ENCODE measurements at places on chromosomes 16 and 17.
A peak's percentile ranks its signal among the peaks of the same experiment; 100 is the strongest.

GRCh38 chr17:41540921-41541625 lies 13.0 kb upstream of the KRT19 start:
- no peak for DNase-seq

GRCh38 chr16:74562117-74562516 lies 44.8 kb downstream of the GLG1 start:
- no peak for DNase-seq

DNA sequence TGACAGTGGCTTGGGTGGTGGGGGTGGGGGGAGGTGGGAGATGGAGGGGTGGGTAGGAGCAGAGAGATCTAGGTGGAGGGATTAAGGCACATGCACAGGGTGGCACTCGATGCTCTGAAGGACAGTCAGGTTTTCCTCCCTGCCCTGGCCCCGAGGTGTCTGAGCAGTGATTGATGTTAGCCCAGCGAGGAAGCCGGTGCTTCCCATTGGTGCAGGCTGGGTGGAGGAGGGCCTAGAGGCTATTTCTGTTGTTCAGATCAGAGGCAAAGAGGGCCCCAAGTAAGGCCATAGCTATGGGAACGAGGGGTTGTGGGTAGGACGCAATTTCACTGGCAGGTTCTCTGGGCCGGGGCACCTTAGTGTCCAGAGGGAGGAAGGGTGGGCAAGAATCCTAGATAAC lies 23.1 kb downstream of the CACNA1G start:
- no peak for DNase-seq

DNA sequence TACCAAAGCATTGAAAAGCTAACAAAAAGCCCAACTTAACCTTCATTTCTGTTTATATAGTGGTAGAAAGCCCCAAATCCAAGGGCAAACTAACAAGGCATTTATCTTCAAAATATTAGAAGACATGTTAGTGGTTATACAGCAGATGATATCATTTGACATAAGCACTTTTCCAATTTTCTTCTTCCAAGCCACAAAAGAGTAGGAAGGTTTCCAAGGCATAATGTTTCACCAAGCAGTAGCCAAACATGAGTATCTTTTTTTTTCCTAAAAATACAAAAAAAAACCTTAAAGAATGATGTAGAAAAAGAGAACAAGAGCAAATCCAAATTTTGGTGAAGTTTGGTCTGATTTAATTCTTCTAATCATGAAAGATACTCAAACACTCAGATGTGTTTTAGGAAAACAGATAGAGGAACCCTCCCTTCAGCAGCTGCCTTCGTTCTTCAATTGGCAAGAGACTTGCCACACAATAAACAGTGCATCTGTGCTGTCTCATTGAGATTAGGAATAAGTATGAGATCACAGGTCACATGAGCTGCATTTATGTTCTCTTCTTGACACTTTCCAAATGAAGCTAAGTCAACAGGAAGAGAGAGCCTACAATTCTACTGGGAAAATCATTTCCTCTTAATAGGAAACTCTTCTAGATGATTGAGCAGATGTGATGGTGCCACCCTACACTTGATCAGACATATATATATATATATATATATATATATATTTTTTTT lies 106.7 kb downstream of the TTC19 start:
- no peak for DNase-seq

DNA sequence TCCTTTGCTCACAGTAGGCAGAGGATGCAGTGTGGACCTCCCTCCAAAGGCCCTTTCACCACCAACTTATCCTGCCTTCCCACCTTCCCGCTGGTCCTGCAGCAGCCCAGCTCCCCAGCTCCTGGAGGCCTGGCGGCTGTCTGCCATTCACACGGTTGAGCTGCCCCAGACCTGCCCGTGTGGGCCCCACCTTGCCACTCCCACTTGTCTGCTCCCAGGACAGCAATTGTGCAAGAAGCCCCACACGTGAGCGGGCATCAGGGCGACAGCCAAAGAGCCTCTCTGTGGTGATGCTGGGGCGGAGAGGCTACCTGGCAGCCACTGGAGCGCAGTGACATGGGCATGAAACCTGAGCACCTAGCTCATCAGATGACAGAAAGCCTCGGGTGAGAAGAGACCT lies 248.6 kb upstream of the MAF start:
- no peak for DNase-seq

DNA sequence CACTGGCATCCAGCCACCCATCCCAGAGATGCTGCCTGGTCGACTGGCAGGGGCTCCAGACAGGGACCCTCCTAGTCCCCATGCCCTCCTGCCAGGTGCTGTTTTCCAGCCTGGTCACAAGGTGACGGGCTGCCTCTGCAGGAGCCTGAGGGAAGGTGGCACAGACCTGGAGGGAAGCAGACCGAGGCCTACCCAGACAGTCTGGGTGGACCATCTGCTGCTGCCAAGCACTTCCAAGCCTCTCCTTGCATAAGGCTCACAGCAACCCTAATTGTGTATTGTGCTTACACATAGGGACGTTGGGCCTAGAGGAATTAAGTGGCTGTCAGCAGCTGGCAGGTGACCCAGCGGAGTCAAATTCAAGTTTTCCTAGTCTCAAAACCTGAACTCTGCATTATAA lies 90.1 kb upstream of the KCNJ18 start:
- DNase-seq: no peak

DNA sequence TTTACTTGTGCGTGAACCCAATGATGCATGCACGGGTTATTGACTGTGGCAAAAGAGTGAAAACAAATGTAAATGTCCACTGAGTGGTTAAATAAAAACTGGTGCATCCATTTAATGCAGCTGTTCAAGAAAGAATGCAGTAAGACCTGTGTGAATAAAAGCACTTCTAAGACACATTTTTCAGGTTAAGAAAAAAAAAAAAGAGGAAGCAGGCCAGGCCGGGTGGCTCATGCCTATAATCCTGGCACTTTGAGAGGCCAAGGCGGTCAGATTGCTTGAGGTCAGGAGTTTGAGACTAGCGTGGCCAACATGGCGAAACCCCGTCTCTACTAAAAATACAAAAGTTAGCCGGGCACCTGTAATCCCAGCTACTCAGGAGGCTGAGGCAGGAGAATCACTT lies 11.8 kb downstream of the CNGB1 start:
- DNase-seq: no peak

GRCh38 chr17:9468532-9468931 lies 107.1 kb downstream of the STX8 start:
- no peak for DNase-seq

DNA sequence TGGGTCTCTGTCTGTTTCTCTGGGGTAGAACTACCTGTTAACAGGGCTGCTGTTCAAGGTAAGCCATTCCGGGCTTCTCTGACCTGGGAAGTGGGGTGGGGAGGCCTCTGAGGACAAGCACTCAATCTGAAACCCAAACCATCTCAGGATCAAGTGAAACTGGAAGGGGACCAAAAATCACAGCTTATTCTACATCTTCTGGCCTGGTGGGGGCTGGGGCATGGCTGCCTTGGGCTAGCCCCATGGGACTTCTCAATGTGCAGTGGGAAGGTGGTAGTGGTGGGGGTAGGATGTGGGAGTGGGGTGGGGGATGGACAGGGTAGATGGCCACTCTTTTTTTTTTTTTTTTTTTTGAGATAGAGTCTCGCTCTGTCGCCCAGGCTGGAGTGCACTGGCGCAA lies 5.5 kb downstream of the FLOT2 start:
- no peak for DNase-seq

DNA sequence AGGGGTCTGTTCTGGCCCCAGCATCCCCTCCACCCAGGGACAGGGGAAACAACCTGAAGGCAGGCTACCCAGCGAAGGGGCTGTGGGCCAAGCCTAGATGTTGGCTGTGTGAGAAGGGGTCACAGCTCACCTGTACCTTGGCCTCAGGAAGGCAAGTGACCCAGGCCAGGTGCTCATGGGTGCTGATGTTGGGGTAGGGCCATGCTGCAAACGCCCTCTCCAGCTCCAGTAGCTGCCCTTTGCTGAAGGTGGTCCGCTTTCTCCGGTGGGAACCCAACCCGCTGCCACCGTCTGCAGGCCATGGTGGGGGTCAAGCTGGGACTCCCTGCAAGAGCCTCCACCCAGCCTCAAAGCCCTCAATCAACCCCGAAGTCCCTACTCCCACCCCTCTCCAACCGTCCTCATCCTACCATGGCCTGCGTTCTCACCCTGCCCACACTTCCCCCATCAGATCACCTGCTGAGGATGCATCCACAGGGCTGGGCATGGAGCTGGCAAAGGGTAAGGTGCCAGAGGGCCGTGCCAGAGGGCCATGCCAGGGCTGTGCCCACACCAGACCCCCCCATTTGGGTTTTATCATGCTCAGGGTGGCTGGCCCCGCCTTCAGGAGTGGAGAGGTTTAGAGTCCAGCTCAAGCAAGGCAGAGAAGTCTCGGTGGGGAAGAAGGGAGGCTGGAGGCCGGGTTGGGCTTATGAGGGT lies at the start of gene SEBOX:
Gene SEBOX, minus strand, starts transcription at position 535 of the 699 bp plus-strand sequence. Its CDS starts 48 bp downstream, at position 487.
- no peak for DNase-seq

DNA sequence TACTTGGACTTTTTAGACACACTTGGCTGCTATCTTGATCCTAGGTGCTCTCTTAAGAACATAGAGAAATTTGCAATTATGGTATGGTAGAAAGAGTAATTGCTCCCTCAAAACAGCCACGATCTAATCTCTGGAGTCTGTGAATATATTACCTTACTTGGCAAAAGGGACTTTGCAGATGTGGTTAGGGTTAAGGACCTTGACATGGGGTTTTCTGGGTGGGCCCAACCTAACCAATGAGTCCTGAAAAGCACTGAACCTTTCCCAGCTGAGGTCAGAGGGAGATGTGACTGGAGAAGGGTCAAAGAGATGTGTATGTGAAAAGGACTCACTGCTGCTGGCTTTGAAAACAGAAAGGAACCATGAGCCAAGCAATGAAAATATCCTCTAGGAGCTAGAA lies 26.7 kb upstream of the MED13 start:
- DNase-seq: no peak

DNA sequence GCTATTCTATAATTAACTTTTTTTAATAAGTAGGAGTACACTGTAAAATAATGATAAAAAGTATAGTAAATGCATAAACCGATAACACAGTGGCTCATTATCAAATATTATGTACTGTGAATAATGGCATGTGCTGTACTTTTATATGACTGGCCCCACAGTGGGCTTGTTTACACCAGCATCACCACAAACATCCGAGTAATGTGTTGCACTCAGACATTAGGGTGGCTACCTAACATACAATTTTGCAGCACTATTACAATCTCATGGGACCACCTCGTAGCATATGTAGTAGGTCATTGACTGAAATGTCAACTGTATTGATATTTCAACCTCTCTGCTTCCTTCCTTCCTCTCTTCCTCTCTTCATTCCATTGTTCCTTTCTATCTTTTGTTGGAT lies 51.7 kb downstream of the TBX4 start:
- DNase-seq: no peak

- no peak for DNase-seq
These were observed 32.1 kb upstream of the CDC42EP4 start for GRCh38 chr17:73343739-73344454.

GRCh38 chr17:56451629-56452028 lies 141.9 kb upstream of the NOG start:
- no peak for DNase-seq

- no peak for DNase-seq
These were observed 2.6 kb downstream of the HBM start for GRCh38 chr16:168424-168823.

GRCh38 chr16:15954814-15955151 lies 5.4 kb downstream of the ABCC1 start:
- no peak for DNase-seq

DNA sequence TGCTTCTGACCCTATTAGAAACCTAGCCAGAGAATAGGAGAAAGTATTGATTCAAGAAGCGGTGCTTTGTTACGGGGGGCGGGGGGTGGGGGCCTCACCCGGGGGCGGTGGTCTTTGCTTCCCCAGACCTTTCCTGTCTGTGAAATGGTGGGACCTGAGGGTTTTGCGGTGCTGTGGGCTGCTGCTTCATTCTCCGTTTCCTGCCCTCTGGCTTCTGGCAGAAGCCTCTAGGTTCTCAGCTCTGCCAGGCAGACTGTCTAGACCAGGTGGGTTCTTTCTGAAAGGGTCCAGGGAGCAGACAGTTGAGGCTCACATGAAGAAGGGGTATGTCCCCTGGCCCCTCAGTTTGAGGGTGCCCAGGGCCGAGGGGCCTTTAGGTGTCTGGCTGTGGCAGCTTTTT lies 14.0 kb downstream of the GSE1 start:
- no peak for DNase-seq

DNA sequence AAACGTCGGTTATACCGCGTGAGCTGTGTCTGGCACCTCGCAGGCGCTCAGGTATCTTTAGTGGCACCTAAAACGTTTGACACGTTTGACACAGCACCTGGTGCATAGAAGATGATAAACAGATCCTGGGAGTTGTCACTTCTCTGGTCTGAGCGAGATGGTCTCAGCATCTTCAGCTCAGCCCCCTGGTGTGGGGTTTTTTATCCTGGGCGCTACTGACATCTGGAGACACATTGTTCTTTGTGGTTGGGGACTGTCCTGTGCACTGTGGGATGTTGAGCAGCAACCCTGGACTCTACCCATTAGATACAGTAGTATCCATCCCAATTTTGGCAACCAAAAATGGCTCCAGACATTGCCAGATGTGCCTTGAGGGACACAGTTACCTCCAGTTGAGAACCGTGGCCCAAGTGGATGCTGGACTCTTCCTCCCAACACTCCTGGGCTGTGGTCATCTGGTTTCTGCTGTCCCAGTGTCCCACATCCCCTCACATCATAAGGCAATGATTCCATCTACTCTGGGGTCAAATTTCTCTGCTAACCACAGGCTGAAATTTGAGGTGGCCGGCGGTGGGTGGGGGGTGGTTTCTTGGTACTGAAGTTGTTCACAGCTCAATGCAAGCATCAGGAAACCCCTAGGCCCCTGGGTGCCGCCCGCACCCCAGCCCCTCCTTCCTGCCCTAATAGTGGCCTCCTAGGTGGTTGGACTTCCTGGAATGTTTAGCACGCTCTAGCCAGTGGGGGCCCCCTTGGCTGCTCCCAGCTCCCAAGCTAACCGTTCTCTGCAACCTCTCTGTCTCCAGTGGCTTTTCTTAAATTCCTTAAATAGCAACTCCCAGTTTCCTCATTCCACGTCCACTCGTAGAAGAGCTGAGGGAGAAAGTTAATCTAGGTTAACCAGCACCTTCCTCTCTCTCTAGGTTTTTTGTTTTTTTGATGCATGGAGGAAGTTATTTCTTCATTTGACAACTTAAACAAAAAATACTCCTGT lies 124.8 kb downstream of the ABCC1 start:
- peak; percentile 62 for DNase-seq

- DNase-seq: peak; percentile 55
These were observed 3.7 kb downstream of the BAHCC1 start for GRCh38 chr17:81398832-81399411.

GRCh38 chr16:49704586-49705155 lies 151.2 kb downstream of the ZNF423 start:
- peak; percentile 42 for DNase-seq

GRCh38 chr16:12586701-12587100 lies 217.0 kb downstream of the CPPED1 start:
- no peak for DNase-seq

- DNase-seq: no peak
These were observed 76.4 kb downstream of the SMG6 start for GRCh38 chr17:2227025-2227699.

- no peak for DNase-seq
These were observed 23.9 kb downstream of the PTRH2 start for GRCh38 chr17:59683283-59683682.

- DNase-seq: peak; percentile 0
These were observed 66.3 kb downstream of the WIPI1 start for GRCh38 chr17:68390888-68391545.
